ENCODE measurements at places on chromosomes 6 and 20.
A peak's percentile ranks its signal among the peaks of the same experiment; 100 is the strongest.

DNA sequence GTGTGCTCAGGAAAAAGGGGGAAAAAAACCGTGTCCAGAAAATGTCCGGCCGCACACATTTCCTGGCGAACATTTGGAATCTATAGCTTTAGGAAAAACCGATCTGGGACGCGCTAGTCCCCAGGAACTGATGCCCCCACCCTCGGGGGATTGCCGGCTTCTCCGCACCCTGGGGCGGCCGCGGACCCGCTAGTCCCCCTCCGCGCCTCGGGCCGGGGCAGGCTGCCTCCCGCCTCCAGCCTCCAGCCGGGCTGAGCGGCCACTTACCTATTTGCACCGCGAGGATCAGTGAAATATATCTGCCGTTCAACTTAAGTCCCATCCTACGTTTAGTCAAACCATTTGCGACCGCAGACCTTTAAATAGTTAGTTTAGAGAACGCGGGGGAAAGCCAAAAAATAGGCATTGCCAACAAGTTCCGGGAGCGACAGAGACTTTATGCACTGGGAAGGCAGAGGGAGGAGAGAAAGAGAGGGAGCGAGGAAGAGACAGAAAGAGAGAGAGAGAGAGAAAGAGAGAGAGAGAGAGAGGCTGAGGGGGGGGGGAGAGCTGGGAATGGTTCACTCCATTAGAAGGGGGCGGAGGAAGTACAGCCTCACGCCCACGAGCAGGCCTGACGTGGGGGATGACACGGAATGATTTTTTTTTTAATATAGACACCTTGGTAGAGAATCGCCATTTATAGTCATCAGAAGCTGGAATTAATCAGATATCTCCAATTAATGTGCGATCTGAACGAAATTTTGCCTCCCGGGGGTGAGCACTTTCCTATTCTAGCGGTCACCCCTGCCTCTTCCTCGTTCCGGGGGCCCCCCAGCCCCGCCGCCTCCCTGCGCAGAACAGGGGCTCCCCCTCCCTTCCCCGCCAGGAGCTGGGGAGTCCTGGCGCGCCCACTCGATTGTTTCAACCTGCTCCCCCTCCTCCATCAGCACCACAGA lies at the start of gene NRN1:
NRN1 (minus strand) TSS at position 498 of the 938 bp plus-strand sequence; CDS start at position 322, 176 bp downstream.
- DNase-seq: no peak

- DNase-seq: no peak
Measured at GRCh38 chr6:65701325-65701724, 5.7 kb downstream of the EYS start.

DNA sequence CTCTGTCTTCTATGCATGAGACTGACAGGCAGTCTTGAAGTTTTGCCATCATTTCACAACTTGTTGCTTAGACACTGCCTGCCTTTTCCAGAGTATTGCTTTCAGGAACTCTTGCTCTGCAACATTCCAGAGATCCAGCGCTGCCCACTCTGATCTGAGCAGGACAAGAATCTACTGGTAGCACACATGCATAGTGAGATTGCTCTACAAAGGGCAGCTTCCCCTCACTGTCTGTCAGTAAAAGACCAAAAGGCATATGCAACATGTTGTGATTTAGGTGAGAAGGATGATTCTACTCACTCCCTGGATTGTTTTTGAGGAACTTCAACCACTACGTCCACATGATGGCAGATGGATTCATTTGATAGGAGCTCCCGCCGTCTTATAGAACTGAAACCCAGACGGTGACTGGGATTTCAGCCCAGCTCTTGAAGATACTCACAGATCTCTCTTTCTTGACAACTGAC lies 259.1 kb downstream of the ARID1B start:
- DNase-seq: peak; percentile 80

DNA sequence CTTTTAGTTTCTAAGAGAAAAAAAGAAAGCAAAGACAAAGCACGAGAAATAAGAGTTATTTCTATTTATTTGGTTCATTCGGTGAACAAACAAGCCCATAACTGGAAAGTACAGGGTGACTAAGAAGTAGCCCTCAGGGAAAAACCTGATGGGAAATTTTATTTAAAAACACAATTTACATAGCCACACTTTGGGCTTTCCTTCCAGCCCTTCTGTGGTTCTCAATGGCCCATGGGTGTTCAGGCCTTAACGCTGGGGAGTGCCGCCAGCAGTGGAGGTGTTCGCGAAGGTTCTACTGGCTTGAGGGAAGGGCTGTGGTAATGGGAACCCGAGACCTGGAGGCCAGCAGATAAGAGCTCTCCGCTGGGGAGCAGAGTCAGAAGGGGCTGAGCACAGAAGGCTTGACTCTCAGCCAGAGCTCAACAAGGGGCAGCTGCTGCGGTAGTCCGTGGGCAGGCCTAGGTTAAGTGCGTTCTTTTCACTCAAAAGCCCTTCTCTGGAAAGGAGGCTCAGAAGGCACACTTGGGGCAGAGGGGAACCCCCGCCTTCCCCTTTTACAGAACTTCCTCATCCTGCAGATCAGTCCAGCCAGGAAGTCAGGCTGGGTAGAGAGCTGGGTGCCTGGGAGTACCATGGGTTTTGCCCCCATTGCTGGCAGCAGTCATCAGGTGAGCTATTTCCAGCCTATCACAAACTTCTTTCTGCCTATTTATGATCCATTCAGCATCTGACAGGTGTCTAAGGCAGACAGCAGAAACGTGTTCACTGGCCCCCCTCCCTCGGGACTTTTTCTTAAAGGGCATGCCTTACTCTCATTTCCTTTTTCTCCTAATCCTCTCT lies 8.8 kb upstream of the CD83 start:
- no peak for DNase-seq

DNA sequence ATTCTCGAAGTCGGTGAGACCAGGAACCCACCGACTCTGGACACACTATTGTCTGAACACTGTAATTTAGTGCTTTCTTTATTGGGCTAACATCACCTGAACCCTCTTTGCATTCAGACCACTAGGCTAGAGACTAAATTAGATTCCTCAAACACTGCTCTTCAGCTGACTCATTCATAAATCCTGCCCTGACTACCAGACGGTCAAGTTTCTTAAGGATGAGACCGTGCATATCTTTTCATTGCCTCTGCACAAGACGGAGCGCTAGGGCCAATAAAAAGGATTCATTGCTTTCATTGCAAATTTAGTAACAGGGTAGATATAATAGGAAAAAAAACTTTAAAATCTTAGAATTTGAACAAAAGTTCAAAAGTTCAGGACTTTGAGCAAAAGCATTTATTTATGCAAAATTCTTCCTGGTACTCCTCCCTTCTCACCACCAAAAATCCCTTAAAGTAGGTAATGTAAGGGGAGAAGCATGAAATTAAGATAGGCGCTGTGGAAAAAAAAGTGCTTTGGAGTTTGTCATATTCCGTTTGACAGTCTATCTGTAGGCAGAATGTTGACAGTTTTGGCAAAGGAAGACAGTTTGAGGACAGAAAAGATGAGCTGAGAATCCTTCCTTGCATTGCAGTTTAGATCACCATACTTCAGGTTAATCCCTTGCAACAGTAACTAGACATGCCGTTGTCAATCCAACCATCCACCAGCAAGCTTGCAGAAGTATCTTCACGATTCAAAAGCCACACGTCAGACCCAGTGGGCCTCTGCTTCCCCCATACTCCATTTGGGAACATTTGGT lies 328.6 kb upstream of the JARID2 start:
- DNase-seq: peak; percentile 20

- peak; percentile 59 for DNase-seq
Measured at GRCh38 chr6:40962241-40962640, 76.8 kb downstream of the UNC5CL start.

GRCh38 chr6:71965404-71965803 lies 79.1 kb downstream of the RIMS1 start:
- DNase-seq: no peak

DNA sequence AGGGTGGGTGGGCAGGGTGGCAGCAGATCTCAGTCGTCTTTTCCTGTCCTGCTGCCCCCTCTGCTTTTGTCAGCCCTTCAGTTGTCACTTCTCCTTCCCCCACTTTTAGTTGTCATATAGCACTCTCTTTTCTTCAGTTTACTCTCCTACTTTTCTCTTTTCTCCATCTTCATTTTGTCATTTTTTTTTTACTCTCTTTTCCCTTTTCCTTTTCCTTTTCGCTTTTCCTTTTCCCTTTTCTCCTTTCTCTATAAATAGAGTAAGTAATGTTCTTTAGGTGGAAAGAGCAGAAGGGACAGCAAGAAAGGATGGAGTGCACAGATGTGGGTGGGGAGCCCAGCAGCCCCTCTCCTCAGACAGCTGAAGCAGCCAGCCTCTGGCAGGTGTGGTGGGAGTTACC lies 108.6 kb downstream of the LRRC1 start:
- no peak for DNase-seq

DNA sequence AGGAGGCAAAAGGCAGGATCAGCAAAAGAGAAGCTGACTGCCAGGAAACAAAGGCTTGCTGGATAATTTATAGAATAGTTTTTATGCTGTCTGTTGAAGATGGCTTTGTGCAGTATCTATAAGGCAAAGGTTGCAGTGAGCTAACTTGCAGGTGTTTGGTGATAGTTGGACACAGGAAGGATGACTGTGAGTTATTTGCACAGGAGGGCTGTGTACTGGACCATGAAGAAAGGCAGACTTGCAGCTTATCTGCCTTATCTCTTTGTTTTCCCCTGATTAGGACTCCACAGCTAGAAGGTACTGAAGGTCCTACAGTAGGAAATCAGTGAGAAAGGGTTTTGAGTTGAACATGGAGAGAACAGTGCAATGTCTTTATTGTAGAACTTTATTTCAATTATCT lies 2.1 kb downstream of the BTN1A1 start:
- no peak for DNase-seq

DNA sequence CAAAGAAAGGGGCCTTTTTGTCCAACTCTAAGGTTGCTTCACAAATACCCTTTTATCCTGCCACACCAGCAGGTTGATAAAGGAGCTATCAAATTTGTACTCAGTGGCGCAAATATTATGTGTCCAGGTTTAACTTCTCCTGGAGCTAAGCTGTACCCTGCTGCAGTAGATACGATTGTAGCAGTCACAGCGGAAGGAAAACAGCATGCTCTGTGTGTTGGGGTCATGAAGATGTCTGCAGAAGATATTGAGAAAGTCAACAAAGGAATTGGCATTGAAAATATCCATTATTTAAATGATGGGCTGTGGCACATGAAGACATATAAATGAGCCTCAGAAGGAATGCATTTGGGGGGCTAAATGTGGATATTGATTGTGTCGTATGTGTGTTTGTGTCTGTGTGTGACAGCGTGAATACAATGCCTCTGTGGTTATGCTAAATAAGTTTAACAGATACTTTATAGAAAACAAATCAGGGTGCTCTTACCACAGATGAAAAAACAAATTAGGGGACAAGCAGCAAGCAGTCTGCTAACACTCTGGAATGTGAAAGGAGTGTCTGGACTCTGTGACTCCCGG lies 33.6 kb downstream of the HM13 start:
- no peak for DNase-seq

GRCh38 chr6:79543411-79543810 lies 6.2 kb upstream of the LCA5 start:
- DNase-seq: no peak

DNA sequence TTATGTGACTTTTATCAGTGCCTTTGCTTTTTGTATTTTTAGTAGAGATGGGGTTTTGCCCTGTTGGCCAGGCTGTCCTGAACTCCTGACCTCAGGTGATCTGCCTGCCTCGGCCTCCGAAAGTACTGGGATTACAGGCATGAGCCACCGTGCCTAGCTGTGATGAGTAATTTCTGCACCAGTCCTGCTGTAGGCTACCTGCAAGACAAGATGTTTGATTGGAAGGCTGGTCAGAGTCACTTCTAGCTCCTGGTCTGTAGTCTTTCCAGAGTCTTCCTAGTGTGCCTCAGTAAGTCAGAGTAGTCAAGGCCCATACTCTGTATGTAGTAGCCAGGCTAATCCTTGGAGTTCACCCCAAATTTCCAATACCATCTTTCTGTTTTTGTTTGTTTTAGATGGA lies 8.9 kb downstream of the TIAM2 start:
- DNase-seq: no peak

DNA sequence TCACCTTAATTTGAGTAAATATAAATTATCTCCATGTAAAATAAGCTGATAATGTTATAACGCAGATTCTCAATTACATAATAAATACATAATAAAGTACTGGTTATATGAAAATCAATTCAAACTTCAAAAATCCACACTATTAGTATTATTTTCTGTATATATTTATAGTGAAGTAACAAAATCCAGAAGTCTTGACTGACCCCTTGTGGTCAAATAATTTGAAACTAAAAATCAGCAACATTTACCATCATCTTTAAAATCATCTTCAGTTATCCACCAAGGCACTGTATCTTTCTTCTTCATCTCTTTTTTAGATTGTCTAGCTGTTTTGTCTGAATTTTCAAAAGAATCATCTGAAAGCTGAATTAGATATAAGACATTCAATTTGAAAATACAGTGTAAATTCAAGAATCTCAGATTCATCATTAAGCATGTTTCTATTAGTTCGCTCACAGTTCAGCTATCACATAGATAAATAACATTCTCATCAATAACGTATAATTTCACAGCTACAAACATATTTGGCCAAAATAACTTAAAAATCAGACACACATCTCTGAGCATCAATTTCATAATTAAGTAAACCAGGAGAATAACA lies 6.5 kb downstream of the CEP162 start:
- peak; percentile 65 for DNase-seq

DNA sequence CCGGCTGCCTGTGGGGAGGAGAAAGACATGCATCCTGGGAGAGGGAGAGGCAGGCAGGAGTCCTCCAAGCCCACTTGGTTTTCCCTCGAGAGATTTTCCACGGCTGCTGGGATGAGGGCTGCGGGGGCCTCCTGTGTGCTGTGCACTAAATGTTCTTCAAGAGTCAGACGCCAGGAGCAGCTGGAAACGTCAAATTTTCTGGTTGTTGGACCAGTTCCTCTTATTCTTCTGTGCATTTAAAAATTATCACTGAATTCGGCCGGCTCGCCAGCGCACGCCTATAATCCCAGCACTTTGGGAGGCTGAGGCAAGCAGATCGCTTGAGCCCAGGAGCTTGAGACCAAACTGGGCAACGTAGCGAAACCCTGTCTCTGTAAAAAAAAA lies 32.8 kb upstream of the NTSR1 start:
- no peak for DNase-seq

- DNase-seq: no peak
Measured at GRCh38 chr6:2186516-2186915, 58.9 kb downstream of the GMDS start.

- DNase-seq: peak; percentile 60
Measured at GRCh38 chr6:132830334-132830751, 16.0 kb downstream of the RPS12 start.

DNA sequence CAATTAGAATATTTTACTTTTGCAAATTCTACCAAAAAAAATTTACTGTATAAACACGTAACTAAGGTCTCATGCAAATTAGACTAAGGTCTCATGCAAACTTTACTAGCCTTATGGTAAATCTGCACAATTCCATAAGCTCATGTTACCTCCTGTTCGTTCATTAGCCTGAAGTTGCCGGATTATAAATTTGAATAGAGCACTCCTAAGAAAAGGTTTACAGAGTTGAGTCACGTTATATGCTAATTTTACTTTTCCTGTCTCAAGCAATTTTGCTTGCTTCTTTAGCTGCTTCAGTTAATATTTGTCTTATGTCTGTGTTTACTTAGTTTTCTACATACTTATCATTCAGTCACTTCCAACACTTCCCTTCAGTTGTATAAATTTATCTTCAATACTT lies 1434.0 kb upstream of the EYS start:
- DNase-seq: no peak

All from cardiac fibroblast (primary cell).